WTC11 (cell line): ENCODE measurements at places on chromosomes 7 and 10. TPM values are rescaled to one million over a fixed set of nuclear protein-coding genes. Genes with fewer than 3 reads are reported as not detected.
A peak's percentile ranks its signal among the peaks of the same experiment; 100 is the strongest.

DNA sequence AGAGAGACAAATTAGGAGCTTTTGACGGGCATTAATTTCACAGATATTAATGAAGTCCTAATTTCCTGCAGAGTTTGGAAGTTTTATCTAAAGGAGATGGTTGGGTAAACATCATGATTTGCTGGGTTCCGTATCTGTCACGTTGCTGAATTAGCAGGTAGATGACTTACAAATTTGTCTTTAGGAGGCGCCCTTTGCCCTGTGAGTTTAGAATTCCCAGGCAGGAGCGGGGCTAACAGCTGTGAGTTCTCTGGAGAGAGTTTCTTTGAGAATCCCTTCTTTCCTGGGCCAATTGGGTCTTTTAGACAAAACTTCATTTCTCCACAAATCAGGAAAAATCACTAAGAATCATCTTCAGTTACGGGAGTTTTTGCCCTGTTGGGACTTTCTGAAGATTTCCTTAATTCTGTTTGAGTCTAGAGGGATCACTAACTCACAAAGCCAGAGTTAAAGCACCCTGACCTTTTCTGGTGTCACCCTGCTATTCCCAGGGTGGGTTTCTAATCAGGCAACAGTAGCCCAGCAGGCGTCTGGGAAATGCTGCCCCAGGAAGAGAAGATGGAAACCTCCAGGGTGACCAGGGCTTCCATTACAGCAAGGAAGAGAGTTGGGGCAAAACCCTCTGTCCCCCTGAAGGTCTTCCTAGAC is 63.7 kb downstream of the PRKCQ start:
- peaks cover 8% of the 10 kb centered on the region for H3K36me3 ChIP-seq
- DNase-seq, result peak; percentile 32
- H3K27ac ChIP-seq, result no peak overlapping the region
- no peaks in the 10 kb centered on the region for H3K27me3 ChIP-seq

DNA sequence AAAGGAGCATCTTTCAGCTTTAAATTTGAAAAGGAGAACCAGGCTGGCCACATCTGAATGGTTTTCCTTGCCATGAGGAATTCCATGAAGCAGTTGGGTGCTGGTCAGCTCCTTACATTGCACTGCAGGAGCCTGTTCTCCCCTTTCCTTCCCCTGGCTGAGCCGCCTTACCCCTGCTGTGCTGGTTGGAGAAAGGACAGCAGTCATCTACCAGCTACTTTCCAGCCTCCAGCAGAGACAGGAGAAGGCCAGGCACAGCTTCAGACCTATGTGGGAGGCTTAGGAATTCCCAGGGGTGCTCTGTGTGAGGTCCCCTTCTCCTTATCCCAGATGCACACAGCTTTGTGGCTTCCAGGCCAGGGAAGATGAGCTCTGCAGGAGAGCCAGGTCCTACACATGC is 4.7 kb downstream of the C10orf71 start:
- no peaks in the 10 kb centered on the region for H3K36me3 ChIP-seq
- no peak for DNase-seq
- no peaks in the 10 kb centered on the region; the same call in 1 of the 2 replicates for H3K27me3 ChIP-seq
- H3K4me1 ChIP-seq, result peaks cover 12% of the 10 kb centered on the region

KMT2E gene
- total RNA-seq, result 51.4 to 52.3 TPM (median 51.8 TPM) in 3 replicates

PKD2L1 gene
- total RNA-seq, result 0.09 TPM in 1 of 3 replicates, not detected in the others

EGFR gene
- 5.9 to 7.6 TPM (median 6.0 TPM) in 3 replicates for total RNA-seq
